ENCODE measurements at places on chromosomes 13 and 19. TPM values are rescaled to one million over a fixed set of nuclear protein-coding genes. Genes with fewer than 3 reads are reported as not detected.

The ICAM5 gene
- 0.56 TPM for total RNA-seq

The PLIN5 gene
- total RNA-seq = 0.59 TPM

The CATSPERD gene
- not detected for total RNA-seq

The PET100 gene
- 11.2 TPM for total RNA-seq

The CCL25 gene
- not detected for total RNA-seq

The IGLON5 gene
- total RNA-seq = 0.44 TPM

The CLEC4M gene
- total RNA-seq = not detected

Measured in cardiac ventricle fibroblast (primary cell).